Activated CD8-positive, alpha-beta memory T cell treated with anti-CD3 and anti-CD28 coated beads for 24 hours (primary cell): ENCODE measurements at places on chromosomes 11 and 22.

GRCh38 chr22:18075101-18075719 lies 2.6 kb upstream of the PEX26 start:
- no peak for DNase-seq

DNA sequence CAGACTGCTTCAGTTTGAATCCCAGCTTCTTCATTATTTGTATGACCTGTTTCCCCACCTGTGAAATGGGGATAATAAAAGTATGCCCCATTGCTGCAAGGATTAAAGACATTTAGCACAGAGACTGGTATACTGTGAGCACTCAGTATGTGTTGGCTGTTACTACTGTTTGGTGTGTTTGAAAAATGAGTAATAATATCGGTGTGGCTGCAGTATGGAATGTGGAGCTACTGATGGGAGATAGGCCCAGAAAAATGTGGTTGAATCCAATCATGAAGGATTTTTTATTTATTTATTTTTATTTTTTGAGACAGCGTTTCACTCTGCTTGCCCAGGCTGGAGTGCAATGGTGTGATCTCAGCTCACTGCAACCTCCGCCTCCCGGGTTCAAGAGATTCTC lies 9.1 kb upstream of the C1QTNF4 start:
- no peak for DNase-seq

DNA sequence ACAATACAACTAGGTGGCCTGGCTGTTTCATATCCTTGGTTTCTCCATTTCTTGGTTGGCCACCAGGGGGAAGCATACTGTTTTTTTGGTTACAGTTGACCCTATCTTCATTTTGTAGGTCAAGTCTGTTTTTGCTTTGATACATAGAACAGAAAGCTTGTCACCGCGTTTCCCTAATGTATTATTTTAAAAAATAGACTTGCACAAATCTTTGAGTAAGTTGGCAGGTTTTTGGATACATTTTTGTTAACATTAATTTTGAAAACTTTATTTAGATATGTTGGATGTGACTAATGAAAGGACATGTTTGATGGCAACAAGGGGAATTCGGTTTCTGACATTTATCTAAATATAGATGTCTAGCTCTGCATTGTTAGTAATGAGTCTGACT lies 3.0 kb downstream of the NCR3LG1 start:
- DNase-seq, result peak; percentile 71

DNA sequence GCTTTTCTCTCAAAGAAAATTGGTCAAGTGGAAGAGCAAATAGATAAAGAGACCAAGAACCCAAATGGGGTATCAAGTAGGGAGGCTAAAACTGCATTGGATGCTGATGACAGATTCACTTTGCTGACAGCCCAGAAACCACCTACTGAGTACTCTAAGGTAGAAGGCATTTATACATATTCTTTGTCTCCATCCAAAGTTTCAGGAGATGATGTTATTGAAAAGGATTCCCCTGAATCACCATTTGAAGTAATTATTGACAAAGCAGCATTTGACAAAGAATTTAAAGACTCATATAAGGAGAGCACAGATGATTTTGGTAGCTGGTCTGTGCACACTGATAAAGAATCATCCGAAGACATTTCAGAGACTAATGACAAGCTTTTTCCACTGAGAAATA lies 37.7 kb downstream of the RTN3 start:
- DNase-seq, result no peak

- DNase-seq, result peak; percentile 84
Measured at GRCh38 chr11:62546244-62546928, at the start of gene AHNAK. Gene AHNAK (minus strand): TSS chr11:62546806. CDS start chr11:62536098, 10,708 bp downstream.

DNA sequence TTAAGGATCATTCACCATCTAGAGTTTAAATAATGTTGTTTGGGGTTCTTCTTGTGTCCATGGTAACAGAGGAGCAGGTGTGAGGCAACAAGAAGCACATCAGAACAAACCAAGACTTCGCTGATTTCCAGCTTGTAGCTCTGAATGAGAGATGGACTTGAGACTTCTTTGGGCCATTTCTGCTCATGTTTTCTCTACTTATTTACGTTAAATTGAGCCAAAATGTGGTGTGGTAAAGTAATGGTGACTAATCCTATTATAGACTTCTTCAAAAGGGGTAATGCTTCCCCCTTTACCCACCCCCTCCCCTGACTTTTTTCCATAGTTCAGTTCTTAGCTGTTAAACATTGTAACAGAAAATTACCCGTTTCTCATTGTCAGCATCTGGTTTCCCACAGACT lies 65.2 kb downstream of the CSTPP1 start:
- DNase-seq, result no peak

DNA sequence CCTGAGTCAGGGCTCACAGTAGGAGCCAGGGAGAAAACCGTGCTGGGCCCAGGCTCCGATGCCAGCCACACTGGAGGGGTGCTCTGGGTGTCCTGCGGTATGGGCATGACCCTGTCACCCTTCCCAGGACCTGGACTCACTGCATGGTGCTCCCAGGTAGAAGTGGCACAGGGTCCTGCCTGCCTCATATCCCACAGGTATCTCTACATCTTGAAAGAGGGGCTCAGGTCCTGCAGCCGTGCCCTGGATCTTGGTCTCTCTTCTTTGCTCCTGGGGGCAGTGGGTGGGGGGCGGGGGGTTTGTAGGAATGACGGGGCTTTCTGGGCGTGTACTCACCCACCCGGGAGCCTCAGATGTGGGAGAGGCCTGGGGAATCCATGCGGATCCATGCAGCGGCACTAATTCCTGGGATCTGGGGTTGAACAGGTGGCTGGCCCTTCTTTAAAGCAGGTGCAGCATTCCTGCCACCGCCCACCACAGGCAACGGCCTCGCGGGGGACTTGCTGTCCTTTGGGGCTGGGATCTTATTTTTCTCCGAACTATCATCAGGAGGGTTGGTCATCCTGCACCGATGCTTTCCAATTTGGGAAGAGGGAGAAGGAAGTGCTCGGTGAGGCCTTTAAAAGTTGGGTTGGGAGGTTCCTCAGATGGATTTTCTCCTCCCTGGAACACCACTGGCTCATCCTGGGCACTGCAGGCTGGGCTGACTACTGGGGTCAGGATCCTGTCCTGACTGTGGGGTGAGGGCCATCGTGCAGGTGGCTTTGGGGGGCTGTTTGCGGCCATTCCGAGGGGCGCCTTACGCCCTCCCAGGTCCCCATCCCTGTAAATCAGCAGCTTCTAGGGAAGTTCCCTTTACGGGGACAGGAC lies 886.4 kb downstream of the BRD1 start:
- peak; percentile 19 for DNase-seq

GRCh38 chr22:46547883-46548244 lies 10.4 kb upstream of the CELSR1 start:
- no peak for DNase-seq

DNA sequence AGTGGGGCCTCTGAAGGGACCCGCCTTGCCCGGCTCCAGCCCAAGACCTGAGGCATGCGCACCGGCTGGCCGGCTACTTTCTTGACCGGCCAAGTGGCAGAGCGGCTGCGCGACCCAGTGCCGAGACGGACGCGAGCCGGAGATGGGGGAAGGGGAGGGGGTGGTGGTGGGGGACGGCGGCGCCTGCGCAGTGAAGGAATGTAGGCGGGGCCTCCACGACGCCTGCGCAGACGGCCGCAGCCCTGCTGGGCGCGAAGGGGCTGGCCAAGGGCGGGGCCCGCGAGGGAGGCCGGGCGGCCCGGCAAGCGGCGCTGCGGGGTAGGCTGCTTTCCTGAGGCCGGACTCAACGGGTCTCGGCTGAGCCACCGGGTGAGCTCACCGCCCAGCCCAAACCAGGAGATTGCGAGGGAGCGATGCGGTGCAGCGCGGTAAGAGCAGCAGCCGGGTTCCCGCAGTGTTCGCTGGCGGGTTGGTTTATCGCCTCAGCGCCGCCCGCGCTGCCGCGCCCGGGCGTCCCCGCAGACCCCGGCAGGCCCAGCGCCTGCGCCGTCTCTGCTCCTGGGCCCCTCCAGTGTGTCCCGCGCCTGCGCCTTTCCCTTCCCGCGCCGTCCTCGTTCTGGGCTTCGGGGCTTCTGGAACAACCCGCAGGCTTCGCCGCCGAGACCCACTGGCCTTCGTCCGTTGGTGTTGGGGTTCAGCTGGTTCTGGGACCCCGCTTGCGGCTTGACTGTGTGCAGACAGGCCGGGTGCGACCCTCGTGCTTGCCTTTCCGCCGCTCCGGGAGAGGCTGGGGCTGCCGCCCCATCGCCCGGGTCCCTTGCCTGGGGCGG lies at the start of gene SPECC1L:
Gene SPECC1L (plus strand): TSS at position 276 of the 830 bp plus-strand sequence. CDS start 31,401 bp downstream, outside the sequence.
- peak; percentile 97 for DNase-seq

DNA sequence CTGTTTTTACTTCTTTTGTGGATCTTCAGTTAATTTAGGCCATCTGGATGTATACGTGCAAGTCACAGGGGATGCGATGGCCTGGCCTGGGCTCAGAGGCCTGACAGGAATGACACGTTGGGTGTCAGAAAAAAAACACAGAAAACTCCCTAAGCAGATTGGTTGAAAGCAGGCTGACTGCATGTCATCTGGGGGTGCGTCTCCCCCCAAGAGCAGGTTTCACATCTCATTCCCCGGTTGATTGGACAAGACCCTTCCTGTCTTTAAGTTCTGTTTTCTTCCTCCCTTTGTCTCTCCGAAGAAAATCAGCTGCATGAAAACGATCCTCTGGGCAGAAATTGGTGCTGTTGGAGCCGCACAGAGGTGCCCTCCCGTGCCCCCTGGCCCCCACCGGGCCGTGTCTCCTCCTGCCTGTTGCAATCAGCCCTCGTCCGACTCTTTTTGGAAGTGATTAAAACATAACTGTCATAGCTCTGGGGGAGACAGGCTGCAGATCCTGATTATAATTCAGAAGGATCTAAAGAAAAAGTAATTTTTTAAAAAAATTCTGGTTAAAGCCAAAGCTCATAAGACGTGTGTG lies 71.8 kb upstream of the PARVG start:
- no peak for DNase-seq

DNA sequence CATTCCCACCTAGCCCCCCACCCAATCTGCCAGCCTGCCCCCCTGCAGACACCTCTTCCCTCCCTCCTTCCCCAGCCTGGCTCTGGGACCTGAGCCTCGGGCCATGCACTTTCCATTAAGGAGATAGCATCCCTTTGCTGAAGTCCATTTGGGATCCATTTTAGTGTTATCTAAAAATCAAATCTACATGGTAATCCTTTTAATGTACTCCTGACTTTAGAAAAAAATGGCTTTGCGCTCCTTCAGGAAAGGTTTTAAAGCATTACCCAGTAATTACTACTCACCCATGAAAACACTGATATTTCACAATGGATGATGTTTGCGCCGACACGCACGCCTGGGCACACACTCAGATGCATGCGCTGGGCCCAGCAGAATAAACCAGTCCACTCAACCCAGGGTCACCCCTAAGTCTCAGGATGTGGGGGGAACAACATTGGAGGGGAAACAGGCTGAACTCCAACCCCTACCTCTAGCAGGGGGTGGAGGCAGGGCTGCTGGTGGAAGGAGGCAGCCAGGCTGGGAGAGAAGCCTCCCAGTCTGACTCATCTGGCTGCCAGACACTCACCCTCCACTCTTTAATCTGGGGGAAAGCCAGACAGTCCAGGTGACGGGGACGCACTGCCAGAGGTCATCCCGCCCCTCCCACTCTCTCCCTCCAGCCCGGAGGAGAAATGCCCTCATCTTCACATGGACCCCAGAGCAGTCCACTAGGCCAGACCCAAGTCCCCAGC lies 29.8 kb downstream of the LMO1 start:
- DNase-seq, result no peak

DNA sequence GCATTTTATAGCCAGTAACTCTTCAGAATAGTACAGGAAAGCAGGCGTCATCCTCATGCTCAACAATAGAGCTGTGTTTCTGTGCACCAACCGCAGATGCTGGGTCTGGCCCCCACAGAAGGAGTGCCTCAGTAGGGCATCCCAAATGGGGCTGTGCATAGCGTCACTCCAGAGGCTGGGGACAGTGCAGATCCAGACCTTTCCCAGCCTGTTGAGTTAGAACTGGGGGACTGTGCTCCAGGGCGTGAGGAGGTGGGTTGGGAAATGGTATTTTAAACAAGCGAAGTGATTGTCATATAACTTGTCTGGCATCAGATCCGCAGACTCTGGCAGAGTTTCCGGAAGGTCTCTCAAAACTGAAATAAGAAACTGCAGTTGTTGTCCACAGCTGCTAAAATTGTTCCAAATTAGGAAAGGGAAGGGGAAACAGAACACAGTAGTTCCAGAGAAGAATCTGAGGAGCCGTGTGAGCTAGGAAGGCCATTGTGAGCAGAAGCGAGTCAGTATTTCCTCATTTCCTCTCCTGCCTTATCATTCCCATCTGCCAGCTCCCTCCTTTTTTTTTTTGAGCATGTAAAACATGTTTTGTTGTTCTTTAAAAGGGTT lies 52.2 kb downstream of the JAM3 start:
- no peak for DNase-seq

DNA sequence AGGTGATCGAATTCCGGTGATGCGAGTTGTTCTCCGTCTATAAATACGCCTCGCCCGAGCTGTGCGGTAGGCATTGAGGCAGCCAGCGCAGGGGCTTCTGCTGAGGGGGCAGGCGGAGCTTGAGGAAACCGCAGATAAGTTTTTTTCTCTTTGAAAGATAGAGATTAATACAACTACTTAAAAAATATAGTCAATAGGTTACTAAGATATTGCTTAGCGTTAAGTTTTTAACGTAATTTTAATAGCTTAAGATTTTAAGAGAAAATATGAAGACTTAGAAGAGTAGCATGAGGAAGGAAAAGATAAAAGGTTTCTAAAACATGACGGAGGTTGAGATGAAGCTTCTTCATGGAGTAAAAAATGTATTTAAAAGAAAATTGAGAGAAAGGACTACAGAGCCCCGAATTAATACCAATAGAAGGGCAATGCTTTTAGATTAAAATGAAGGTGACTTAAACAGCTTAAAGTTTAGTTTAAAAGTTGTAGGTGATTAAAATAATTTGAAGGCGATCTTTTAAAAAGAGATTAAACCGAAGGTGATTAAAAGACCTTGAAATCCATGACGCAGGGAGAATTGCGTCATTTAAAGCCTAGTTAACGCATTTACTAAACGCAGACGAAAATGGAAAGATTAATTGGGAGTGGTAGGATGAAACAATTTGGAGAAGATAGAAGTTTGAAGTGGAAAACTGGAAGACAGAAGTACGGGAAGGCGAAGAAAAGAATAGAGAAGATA lies at the start of gene MALAT1:
Gene MALAT1 (plus strand): TSS at position 69 of the 736 bp plus-strand sequence.
- peak; percentile 99 for DNase-seq

- DNase-seq, result no peak
Measured at GRCh38 chr11:78567209-78567608, 7.5 kb downstream of the NARS2 start.

- DNase-seq, result no peak
Measured at GRCh38 chr11:128898580-128899344, 7.6 kb downstream of the KCNJ5 start.

DNA sequence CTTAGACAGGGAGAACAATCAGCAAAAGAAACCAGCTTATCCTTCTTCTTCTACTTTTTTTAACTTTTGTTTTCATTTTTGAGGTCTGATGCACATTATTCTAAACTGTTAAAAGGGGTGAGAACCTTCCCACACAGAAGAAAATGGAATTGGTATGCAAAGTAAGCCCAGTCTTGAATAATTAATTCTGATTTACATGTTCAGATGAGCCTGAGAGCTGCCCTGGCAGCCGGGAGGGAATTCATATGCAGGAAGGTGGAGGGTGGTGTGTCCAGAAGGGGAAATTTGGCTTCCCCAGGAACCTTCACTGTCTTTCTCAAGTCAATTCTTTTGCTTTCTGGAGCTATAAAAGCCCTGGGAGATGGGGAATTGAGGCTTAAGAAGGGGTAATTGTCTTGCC lies 181.0 kb downstream of the INSC start:
- no peak for DNase-seq
